OCI-LY7 (cell line): ENCODE measurements at places on chromosomes 4 and X.

DNA sequence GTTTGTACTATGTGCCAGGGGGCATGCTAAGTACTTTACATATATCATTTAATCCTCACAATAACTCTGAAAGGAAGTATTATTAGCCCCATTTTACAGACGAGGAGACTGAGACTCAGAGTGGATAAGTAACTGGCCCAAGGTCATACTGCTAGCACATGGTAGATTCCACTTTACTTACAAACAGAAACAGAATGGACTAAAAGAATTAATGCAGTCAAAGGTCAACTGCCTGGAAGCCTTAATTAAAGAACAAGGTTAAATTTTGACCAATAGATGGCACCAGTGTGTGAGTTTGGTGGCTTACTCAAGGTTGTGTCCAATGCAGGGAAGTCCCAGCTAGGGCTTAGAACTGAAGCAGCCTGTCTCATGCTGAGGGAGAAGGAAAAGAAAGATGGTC lies 4.7 kb downstream of the RIPPLY1 start:
- peak; percentile 53 for DNase-seq

DNA sequence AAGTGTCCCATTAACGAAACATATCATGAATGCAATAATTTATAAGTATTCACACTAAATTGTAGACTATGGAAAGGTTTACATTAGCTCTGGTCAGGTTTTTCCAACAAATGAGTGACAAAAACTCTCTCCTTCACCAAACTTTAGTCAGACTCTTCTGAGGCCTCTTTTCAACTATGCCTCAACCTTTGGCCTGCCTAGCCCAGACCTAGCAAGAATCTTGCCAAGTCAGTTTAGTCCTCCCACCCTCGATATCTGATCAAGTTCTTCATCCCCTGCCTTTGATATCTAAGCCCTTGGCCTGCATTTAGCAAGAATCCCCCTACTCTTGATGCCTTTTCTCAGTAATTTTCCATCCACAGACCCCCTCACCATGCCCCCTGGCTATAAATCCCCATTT lies 37.9 kb downstream of the CCDC158 start:
- no peak for DNase-seq

GRCh38 chr4:163858515-163858914 lies 364.0 kb downstream of the TMA16 start:
- DNase-seq = no peak

- DNase-seq = no peak
Observed at GRCh38 chr4:143514169-143514495, 630 bp downstream of the SMARCA5 start.

DNA sequence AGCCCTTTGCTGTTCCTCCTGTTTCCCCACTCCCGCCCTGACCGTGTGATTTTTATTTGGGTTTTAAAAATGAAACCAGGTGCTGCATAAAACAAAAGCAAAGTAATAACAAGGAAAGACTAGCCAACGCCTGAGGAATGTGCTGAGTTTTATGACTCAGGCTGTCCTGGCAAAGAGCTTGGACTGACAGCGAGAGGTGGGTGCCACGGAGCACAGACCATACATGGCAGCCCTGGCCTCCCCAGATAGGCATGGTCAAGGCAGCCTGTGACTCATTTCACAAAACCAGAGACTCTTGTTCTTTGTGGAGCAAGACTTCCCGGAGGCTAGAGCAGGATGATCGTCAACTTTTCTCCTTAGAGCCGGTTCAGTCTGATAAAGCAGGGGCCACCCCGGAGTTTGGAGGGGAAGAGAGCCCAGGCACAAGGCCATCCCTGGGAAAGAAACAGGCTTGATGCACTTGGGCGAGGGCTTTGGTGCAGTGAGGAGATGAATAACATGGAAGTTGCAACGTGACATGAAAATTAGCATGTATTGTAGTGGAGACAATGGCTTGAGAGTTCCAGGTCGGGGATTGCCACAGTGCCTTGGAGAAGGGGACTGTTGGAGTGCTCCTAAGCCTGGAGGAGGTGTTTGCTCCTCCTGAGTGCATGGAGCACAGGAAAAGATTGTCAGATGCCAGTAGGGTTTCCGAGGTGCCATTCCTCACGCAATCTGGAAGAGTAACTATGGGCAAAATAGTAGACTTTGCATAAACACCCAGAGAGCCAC lies 54.8 kb downstream of the C4orf51 start:
- DNase-seq = no peak

- DNase-seq = no peak
Observed at GRCh38 chrX:18422886-18423285, 2.5 kb upstream of the CDKL5 start.
